ENCODE measurements at places on chromosomes 4 and X.

- DNase-seq = no peak
Measured at GRCh38 chr4:17758485-17758884, 22.9 kb downstream of the FAM184B start.

GRCh38 chr4:23333946-23334878, 555.6 kb downstream of the PPARGC1A start:
- peak; percentile 96 for DNase-seq

- DNase-seq = peak; percentile 69
Measured at GRCh38 chrX:115393271-115393670, 103.8 kb downstream of the LUZP4 start.

- DNase-seq = no peak
Measured at GRCh38 chr4:17296921-17297890, 214.7 kb downstream of the QDPR start.

- no peak for DNase-seq
Measured at GRCh38 chr4:172998527-172999469, 169.8 kb upstream of the GALNT7 start.

DNA sequence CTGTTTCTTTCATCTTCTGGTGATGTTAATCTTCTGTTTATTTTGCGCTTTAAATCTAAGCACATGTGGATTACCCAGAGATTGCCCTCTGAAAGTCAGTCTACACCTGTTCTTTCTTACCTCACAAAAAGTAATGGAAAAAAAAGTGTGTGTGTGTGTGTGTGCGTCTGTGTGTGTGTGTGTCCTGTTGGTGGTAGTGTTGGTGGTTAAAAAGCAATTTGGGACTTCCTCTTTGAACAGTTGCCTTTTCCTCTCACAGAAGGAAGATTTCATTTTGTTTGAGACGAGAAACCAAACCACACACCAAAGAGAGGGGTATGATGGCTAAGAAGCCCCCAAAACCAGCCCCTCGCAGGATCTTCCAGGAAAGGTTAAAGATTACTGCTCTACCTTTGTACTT, at the start of gene STAP1:
TSS of gene STAP1 (plus strand) at position 235 of the 400 bp plus-strand sequence. CDS start at position 318, 83 bp downstream.
- DNase-seq = no peak

- peak; percentile 21 for DNase-seq
Measured at GRCh38 chr4:182695842-182696241, 221.3 kb downstream of the DCTD start.

GRCh38 chrX:46882266-46882665, 30.0 kb upstream of the JADE3 start:
- DNase-seq = no peak

DNA sequence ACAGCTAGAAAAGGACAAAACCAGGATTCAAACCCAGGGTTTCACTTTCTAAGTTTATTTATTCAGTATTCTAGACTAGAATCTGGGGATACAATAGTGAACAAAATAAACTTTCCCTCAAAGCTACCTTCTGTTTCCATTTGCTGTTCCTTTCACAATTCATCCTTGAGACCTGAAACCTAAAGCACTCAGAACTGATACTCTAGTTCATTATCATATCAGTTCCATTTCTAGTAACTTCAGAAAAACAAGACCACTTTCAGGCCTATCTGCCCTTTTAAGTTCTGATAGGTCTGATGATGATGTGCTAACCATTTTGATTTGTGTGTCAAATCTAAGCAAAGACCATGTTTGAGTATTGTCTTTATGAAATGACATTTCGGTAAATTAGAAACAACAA, 7.8 kb upstream of the XK start:
- no peak for DNase-seq

GRCh38 chr4:6230502-6230785, 30.1 kb upstream of the JAKMIP1 start:
- DNase-seq = no peak

- DNase-seq = no peak
Measured at GRCh38 chr4:152831416-152831815, 51.7 kb downstream of the ARFIP1 start.

- DNase-seq = no peak
Measured at GRCh38 chrX:33086886-33087285, 124.5 kb downstream of the DMD start.

DNA sequence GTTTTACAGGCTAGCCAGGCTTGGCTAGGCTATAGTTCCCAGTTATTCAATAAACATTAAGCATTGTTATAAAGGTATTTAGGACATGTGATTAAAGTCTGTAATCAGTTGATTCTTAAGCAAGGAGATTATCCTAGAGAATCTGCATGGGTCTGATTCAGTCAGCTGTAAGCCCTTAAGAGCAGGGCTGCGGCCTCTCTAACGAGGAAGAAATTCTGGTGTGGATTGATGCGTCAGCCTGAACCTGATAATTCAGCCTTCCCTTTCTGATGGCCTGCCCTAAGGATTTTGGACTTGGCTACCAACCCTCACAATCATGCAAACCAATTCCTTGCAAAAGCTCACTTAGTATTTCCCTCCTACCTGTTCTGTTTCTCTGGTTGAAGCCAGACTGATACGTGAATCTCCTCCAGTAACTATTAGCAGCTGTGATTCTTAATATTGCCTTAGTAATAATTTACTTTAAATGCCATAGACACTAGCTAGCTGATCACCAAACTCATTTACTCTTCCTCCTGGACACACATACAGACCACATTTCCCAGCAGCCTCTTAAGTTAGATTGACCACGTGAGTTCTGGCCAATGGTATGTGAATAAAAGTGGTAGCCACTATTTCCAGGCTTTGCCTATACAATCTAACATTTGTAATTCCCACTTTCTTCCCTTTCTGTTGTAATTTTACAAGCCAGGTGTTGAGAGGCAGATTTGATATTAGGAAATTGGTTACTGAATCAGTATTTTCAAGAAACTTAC, 678.0 kb upstream of the INTU start:
- peak; percentile 71 for DNase-seq

GRCh38 chrX:4484266-4484665, 770.8 kb upstream of the PRKX start:
- DNase-seq = no peak

DNA sequence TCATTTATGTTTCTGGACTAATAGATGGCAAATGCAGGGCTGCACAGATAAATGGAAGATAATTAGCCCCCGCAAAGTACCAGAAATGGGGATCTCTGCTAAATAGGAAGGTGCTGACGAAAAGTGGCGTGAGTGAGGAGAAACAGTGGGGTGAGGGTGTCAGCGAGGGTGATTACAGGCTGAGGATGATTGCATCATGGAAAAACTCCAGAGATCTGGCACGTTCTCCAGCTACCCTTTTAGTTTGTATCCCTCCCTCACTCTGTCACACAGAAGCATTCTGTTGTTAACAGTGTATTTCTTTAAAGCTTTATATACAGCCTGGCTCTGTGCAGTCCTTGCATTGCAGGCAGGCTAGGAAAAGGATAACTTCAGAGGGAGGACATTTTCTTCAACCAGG, 309.6 kb upstream of the DDX53 start:
- DNase-seq = no peak

DNA sequence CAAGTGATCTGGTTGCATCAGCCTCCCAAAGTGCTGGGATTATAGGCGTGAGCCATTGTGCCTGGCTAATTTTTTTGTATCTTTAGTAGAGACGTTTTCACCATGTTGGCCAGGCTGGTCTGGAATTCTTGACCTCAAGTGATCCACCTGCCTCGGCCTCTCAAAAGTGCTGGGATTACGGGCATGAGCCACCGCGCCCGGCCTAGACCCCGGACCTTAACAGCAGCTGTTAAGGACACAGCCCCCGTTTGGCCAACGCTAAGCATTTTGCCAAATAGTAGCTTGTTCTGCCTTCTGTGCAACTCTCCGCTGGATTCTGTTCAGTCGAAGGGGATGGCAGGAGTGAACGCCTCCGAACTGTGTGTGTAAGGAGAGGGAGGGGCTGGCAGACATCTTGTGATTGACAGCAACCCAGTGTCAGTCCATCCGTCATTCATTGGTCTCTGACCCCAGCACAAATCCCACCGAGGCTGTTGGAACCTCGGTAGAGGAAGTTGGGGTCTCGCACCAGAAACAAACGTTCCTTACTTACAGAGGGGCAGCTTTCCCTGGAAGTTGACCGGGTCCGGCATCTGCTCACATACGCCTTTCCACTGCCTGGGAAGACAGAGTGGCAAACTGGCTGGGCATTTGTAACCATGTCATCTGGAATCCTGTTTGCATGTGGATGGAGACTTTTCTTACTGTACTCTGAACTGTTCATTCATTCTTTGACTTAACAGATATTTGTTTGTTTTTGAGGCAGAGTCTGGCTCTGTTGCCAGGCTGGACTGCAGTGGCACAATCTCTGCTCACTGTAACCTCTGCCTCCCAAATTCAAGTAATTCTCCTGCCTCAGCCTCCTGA, 69.4 kb downstream of the TRAPPC11 start:
- DNase-seq = no peak

GRCh38 chrX:11367609-11368430, 74.6 kb downstream of the AMELX start:
- no peak for DNase-seq

- no peak for DNase-seq
Measured at GRCh38 chr4:107215222-107215621, 179.1 kb upstream of the DKK2 start.

- DNase-seq = peak; percentile 78
Measured at GRCh38 chrX:106802388-106803275, at the start of gene TBC1D8B. Gene TBC1D8B, plus strand, starts transcription at chrX:106802673. Its CDS starts 181 bp downstream, at chrX:106802854.

DNA sequence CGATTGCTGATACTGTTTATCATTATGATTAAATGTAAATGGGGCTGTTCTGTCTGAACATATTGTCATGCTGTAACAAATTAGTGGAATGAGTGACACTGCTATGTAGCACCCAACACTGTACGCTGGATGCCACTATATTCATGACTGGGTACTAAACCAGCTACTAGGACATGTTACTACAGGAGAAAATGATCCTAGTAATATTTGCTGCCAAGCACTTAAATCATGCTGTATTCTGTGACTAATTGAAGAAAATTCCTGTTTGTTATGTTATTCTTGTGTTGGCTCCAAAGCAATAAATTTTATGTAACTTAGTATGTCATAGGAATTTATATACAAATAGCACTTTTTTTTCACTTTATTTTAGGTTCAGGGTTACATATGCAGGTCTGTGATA, 804.2 kb downstream of the CENPC start:
- no peak for DNase-seq

DNA sequence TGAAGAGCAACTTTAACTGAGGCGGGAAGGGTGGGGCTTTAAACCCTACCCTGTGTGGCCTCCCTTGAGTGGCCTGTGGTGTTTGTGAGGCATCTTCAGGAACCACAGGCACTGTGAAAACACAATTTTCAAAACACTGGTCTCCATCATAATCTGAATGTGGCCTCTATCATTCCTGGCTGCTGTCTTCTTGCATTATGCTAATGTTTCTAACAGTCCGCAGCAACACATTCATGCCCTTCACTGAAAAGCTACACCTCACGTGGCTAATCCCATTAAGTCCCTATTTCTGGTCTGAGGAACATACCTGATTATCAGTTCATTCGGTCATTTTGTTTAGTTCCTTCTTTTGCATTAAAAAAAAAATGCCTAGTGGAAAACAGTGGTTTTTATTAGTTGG, 94.6 kb downstream of the F11 start:
- DNase-seq = no peak

All from retinal pigment epithelial cell (primary cell).